ENCODE measurements at places on chromosomes 11 and 22.

DNA sequence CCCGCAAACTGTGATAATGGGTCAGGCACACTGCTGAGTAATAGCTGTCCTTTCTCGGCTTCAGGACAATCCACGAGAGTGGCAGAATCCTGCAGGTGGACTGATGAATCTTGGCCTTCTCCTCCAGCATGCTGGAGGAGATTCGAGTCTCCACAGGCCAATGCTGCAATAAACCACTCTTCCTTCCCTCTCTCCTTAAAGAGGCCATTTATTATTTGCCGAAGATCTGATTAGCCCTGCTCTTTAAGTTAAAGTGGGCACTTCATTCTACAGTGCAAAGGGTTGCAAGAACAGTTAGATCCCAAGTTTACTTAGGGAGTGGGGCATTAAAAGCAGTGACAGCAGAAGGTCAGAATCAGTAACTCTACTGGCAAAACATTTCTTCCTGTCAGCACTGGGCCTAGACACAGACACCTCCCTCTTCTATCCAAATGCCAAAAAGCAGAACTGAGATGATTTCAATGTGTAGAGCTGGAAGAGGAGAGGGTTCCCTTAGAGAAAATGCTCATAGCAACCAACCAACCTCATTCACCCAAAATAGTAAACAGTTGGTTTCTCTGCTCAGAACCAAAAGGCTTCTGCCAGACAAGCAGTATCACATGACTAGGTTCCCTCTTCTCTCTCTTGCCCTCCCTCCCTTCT lies 121.7 kb downstream of the SGSM3 start:
- DNase-seq = no peak

- no peak for DNase-seq
Measured at GRCh38 chr11:123458501-123458900, 28.4 kb downstream of the GRAMD1B start.

- peak; percentile 47 for DNase-seq
Measured at GRCh38 chr11:109697140-109697843, 275.3 kb downstream of the C11orf87 start.

- no peak for DNase-seq
Measured at GRCh38 chr11:131463649-131464425, 93.4 kb downstream of the NTM start.

- DNase-seq = no peak
Measured at GRCh38 chr11:128908391-128909246, 17.5 kb downstream of the KCNJ5 start.
